Naive B cell (primary cell): ENCODE measurements at places on chromosomes 1 and 21.

GRCh38 chr1:928825-929661 is 5.3 kb downstream of the SAMD11 start:
- DNase-seq = no peak

DNA sequence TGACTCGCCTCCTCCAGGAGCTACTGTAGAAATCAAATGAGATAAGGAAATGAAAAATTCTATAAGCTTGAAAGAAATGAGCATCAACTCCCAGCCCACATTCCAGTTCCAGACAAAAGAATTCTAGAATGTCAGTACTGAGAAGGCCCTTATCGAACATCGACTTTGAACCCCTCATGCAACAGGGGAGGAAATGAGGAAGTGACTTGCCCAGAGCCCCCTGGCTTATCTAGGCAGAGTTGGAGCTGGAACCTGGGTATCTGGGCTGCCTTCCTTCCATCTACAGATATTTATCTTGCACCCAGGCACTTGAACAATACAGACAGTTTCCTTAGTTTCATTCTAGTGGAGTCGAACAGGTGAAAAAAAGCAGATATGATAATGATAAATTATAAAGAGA is 22.3 kb downstream of the MECR start:
- DNase-seq = no peak

DNA sequence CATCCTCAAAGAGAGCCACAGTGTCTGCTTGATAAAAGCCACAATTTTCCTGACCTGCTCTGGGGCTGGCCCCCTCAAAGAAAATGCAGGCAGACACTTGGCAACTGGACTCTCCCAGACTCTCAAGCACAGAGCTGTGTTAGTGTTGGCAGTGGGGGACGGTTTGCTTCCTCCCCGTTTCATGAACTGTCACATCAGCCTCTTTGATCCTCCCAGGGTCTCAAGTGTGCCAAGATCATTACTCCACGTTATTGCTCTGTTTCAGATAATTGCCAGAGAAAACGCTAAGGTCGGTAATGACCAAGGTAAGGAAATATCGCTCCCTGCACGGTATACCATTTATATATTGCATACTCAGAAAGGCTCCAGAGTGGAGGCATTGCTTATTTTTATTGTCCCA is 138.8 kb downstream of the NTMT2 start:
- no peak for DNase-seq

GRCh38 chr1:115676498-115677181 is 34.9 kb downstream of the VANGL1 start:
- DNase-seq = no peak

- no peak for DNase-seq
Measured at GRCh38 chr1:45995298-45995697, 137.1 kb downstream of the PIK3R3 start.

DNA sequence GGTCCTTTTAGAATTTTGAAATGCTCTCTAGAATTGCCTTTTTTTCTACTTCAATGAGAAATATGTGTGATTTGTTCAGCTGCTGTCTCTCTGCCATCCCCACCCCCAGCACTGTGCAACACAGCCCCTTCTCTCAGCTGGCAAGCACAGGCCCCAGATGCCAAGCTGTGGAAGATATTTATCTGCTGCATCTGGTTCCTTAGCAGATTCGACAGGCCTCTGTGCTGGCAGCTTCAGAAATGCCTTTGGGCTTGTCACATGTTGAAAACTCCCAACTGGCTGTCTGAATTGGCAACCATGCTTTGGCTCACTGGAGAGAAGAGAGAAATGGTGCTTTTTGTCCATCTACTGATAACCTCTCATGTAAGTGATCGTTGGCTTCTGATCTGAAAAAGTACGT is 206.7 kb upstream of the C1orf87 start:
- DNase-seq = no peak

DNA sequence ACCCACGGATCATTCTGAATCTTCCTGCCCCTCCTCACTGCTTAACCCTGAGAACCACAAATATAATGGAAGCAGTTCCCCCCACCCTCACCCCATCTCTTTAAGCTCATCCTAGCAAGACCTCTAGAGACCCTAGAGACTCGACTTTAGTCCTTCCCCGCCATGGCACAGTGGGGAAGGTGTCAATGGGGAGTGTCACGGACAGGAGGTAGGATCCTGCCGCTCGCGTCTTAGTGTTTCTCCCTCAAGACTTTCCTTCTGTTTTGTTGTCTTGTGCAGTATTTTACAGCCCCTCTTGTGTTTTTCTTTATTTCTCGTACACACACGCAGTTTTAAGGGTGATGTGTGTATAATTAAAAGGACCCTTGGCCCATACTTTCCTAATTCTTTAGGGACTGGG is 677 bp upstream of the PMF1 start:
- DNase-seq = no peak

DNA sequence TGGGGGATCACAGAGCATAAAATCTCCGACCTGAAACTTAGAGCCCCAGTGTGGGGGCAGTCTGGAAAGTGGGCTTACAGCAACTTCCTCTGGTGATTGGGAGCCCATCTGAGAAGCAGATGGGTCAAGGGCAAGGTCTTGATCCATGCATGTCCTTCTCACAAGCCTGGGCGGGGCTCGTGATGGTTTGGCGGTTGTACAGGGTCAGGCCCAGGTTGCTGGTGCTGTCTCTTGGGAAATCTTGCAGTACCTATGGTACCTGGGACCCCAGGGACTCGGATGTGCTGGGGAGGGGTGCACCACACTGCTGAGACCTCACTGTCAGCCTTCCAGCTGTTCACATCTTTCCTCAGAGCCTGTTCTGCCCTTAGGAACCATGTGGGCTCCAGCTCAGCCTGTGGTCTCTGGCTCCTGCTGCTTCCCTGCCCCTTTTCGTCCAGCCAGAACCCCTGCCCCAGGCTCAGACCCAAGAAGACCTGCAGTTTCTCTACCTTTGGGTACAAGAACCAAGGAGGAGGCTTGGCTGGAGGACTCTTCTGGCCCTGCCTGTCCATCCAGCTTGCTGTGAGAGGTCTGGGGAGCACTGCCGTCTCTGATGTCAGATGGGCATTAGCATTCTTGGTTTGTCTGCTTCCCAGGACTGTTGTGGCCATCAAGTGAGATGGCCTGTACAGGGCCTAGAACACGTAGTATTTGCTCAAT is 24.5 kb downstream of the WNT4 start:
- no peak for DNase-seq

DNA sequence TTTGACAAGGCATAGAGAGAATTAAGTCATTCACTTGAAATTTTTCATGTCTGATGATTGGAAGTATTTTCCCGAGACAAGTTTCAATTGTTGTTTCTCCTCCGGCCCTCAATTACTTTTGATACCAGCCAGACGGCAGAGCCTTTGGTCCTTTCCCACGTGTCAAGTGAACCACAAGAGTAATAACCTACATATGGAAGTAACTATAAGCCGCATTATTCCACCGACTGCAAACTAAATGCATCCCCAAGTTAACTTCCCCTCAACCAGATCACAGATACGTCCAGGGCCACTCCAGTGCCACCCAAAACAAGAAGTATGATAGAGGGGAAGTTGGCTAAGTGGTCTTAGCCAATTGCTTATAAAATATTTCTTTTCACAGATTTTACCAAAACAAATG is 20.2 kb downstream of the COLGALT2 start:
- no peak for DNase-seq

GRCh38 chr1:196960854-196961253 is 16.5 kb upstream of the CFHR5 start:
- no peak for DNase-seq

DNA sequence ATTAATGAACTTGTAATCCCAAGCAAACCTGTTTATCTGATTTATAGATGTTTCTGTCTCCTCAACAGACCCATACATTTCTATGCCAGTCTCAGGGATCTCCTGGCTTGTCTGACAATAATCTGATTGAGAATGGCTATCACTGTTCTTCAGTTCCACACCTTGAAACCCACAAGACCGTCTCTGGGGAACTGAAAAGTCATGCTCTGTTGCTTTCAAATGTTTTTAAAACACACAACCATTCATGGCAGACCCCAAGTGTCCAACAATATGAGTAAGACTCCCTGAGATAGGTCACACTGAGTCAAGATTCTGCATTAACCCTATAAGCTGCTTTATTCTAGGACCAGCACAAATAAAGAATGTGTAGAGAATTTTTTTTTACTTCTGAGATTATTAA is 611.2 kb upstream of the PLXNA2 start:
- DNase-seq = no peak
